A549 treated with CORT108297 at 1 μM for 4 hours (cell line): ENCODE measurements at places on chromosomes 3 and 15. TPM values are rescaled to one million over a fixed set of nuclear protein-coding genes. Genes with fewer than 3 reads are reported as not detected.

Gene POMGNT2
- 6.3 to 9.5 TPM (median 8.7 TPM) in 5 replicates for total RNA-seq

Gene TM4SF1
- 1,236 to 1,908 TPM (median 1,489 TPM) in 5 replicates for total RNA-seq

Gene ABI3BP
- 0.90 to 2.0 TPM (median 1.3 TPM) in 5 replicates for total RNA-seq

Gene DAZL
- total RNA-seq = not detected in 5 replicates

Gene TRPM1
- not detected in 5 replicates for total RNA-seq

Gene CD200R1
- 0.03 to 0.14 TPM (median 0.08 TPM) in 5 replicates for total RNA-seq
